Stimulated activated CD4-positive, alpha-beta T cell treated with anti-CD3 and anti-CD28 coated beads, Interleukin-4, amount 100 ng/mL, for 24 hours (primary cell): ENCODE measurements at places on chromosomes 5 and 9.
A peak's percentile ranks its signal among the peaks of the same experiment; 100 is the strongest.

- DNase-seq = no peak
Observed at GRCh38 chr5:160197341-160198144, 31.8 kb upstream of the FABP6 start.

DNA sequence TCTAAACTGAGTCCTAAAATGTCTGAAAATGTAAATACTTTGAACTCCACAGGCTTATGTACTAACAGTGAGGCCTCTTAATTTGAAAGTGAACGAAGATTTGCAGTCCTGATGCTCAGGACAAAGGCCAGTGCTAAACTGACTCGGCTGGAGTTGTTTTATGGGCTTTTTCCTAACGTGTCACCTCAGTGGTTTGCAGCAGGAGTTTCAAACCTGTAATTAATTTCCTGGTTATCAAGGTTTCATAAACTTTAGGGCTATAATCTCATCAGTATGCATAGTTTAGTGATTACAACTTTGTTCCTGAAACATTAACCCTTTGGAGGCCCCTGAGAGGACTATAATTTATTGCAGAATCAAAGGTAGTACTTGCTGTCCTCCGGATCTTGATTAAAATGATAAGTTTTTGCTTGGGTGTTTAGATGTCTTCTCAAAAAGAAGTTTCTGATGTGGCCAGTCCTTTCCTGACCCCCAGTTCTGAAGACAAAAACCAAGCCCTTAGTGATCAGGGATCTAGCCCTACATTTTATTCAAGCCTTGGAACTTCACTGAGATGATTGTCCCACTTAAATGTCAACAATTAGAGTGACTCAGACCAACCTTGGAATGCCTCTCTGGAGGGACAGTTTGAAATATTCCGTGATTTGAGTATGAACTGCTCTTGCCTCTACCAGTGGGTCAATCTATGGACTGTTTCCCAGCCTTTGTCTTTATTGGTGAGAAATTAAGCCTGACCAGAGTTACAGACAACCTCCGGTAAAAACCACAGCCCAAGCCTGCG lies 11.1 kb upstream of the S100Z start:
- DNase-seq = no peak

- DNase-seq = no peak
Observed at GRCh38 chr5:172906436-172906835, 52.8 kb upstream of the RPL26L1 start.

DNA sequence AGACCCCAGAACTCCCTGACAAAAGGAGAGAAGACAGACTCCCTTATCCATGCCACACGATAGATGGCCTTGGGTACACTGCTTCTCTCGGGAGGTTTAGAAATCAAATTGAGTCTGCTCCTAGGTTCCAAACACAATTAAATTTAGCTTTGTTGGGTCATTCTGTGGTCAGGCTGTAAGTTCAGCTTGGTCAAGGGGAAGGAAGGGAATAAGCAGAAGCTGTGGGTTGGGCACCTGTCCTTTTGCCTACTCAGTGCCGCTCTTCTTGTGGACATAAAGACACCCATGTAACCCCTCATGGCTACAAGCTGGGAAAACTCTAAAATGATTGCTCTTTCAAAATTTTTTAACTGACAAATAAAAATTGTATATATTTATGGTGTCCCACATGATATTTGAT lies 19.1 kb upstream of the AK3 start:
- DNase-seq = no peak

DNA sequence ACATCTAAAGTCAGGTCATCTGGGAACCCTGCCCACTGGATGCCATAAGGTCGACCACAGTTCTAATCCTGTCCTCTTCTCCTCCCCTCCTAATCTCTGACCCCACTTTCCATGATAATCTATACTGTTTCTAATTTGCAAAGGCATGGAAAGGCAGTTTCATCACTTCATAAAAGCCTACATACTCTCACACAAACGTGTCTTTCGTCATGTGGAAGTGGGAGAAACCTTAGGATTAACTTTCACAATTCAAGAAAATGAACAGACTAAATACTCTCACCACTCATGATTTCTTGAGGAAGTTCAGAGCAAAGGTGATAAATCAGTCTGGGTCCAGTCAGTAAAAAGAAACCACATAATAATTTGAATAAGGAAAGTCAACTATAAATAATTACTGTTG lies 5.5 kb downstream of the FANCC start:
- DNase-seq = no peak

DNA sequence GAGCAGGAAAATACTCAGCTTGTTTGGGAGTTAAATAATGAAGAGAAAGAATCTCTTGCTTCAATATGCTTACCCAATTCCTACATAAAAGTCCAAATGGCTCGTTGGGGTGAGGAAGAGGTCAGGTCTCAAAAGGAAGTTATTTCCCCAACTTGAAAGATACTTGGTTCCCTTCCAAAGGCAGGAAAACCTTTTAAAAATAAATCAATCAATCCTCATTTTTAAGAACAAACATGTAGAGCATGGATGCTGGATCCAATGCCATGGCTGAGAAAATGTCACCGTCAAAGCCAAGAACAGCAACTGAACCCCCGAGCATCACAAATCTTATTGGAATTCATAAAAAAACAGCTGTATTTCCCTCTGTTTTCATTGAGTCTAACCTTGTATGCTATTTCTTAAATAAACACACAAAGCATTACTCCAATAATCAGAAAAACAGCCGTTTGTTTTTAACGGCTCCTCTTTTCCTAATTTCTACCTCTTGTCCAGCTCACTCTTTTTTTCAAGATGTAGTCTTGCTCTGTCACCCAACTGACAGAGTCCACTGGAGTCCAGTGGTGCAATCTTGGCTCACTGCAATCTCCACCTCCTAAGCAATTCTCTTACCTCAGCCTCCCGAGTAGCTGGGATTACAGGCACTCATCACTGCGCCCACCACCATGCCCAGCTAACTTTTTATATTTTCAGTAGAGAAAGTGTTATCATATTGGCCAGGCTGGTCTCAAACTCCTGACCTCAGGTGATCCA lies 140.7 kb downstream of the GNA14 start:
- no peak for DNase-seq

- DNase-seq = no peak
Observed at GRCh38 chr5:166123717-166124116, 2167.7 kb upstream of the WWC1 start.

- DNase-seq = no peak
Observed at GRCh38 chr9:134656334-134657006, 14.9 kb downstream of the COL5A1 start.

DNA sequence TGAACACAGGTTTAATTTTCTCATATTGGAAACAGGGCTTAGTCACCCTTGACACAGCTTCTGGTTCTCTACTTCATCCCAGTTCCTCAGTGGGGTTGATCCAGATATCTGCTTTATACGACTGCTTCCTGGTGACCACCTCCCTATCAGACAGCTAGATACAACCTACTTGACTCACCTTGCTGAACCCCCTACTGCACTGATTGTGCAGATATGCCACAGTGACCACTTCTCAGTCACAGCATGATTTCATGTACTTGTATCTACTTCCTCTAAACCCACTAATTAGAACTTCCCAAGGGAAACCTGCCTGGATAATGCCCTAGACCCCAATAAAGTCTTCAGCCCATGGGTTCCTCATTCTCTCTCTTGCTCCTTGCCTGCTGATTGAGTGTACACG lies 18.4 kb upstream of the RFK start:
- DNase-seq = no peak

DNA sequence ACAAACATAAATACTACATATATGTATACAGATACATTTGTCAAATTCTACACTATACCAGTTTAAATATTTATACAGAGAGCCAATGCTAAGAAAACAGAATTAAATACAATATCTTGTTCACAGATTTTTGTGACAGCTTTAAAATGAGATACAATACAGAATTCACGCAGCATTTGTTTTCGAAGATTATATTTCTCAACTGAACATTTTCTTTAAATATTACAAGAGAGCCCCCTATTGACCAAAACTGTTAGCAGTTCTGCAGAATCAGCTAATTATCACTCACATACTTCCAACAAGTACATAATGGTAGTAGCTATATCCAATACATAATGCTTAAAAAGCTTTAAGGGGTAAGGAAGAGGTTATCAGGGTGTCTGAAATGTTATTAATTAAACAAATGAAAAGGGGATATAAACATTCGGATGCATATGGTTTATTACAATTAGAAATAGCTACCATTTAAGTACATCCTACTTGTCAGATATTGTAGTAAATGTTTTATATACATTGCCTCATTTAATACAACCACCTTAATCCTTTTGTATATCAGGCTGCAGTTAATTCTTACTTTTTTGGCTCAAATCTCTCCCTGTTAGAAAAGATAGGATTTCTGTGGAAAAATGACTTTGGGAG lies 31.7 kb downstream of the ZDHHC21 start:
- DNase-seq = no peak

- no peak for DNase-seq
Observed at GRCh38 chr9:89097219-89097618, 81.4 kb downstream of the SHC3 start.

DNA sequence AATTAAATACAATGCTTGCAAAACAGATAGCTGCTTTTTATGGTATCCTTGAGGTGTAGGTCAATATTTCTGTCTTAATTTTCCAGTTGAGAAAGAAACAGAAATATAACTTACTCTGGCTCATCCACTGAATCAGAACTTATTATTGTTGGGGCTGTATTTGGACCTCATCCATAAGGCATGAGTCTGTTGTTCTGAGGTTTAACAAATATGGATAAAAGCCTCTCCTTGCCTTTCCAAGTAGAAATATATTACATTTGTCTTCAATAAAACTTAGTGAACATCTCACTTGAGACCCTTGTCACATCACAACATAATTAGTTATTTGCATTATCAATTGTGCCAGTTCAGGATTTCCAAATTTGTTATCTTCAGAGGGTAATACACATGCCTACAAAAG lies 525.8 kb downstream of the AGTPBP1 start:
- no peak for DNase-seq

DNA sequence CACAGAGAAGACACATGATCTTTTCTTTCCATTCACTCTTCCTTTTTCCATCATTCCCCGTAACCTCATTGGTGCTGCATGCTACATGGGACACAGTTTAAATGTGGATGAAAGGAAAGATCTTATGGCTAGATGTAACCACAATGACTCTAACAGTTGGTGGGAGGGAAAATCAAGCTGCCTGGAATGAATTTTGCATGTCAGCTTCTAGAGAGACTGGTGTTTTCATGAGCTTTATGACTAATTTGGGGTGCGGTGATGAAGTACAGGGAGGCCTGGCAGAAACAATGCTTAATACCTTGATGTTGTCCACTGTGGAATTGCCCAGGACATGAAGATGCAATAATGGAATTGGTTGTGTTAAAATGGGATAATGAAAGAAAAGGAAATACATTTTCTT lies 55.9 kb upstream of the MYO10 start:
- no peak for DNase-seq

GRCh38 chr5:178423901-178424809 lies 166.0 kb downstream of the COL23A1 start:
- no peak for DNase-seq

- DNase-seq = no peak
Observed at GRCh38 chr9:112203536-112203935, 28.4 kb upstream of the SUSD1 start.

GRCh38 chr5:88672644-88673252 lies 210.2 kb downstream of the MEF2C start:
- no peak for DNase-seq

DNA sequence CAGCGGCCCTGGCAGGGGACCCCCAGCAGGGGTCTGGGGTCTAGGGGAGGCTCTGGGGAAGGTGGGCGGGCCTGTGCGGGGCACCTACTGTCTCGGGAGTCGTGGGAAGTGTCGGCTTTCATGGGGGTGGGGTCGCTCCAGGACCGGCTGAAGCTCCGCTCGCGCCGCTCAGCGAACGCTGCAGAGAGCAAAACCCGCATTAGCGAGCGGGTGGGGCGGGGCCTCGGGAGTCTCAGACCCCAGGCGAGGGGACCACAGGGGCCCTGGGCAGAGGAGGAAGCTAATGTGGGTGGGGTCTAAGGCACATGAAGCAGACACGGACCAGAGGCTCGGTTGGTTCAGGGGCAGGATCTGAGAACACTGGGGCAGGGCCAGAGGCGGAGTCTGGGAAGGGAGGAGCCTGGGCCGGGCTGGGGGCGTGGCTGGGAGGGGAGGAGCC lies 5.5 kb downstream of the NSMF start:
- DNase-seq = peak; percentile 58

GRCh38 chr9:89854715-89855475 lies 250.1 kb downstream of the GADD45G start:
- DNase-seq = no peak

DNA sequence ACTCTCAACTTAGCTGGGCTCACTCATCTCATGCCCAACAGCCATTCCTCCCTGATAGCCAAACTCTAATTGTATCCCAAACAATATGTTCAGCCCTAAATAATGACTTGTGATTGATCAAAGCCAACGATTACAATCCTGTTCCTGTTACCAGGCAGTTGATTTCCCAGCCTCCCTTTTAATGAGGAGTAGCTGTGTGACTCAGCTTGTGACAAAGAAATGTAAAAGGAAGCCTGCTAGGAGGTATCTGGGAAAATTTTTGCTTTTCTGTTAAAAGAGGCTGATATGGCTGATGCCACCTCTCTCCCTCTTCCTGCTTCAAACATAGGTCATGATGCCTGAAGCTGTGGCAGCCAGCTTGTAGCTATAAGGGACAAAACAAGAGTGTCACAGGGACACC lies 19.6 kb upstream of the ENC1 start:
- DNase-seq = no peak

DNA sequence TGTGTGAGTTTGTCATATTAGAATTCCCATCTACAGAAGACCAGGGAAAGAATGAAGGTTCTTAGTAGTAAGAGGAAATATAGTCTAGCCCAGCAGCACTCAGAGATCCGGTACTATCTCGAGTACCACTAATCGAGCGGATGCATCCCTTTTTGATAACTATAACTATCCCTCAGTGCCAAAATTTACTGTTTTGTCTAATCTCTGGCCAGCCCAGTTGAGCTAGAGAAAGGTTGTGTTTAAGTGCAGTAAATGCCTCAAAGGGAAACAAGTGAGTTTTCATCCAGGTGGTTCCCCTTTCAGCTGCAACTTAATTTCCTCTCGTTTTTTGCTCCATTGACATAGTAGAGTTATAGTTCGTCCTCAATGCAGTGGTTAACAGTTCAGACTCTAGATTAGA lies 146.7 kb downstream of the GPBP1 start:
- DNase-seq = no peak

DNA sequence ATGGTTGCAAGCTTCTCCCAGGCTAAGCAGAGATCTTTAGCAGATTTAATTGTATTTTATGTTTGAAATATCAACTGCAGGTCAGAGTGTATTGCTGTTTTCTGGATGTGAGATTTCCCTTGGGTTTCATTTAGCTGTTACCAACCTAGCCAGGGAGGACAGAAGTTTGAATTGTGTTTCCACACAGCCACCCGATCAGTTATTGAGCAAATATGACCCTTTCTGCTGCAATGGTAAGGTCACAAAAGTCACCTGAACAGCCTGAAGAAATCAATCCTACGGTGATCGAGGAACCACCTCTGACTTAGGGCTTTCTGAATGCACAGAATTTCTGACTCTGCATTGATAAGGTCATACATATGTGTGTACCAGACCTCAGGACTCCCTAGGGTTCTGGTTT lies 419.9 kb downstream of the MAN2A1 start:
- no peak for DNase-seq

DNA sequence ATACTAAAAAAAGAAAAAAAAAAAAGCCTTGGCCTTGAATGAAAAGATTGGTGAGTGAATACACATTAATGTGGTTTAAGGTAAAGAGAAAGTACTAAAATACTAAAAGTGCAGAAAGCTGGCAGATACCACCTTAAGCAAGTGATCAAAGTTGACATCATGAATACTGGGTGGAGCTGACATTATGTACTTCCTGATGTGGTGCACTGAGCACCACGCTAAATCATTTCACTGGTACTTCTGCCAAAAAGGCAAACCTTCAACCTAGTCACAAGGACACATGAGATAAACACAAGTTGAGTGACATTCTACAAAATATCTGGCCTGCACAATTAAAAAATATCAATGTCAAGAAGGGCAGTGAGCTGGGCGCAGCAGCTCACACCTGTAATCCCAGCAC lies 33.8 kb upstream of the PANK3 start:
- DNase-seq = no peak
